ENCODE measurements at places on chromosomes 3 and 15. TPM values are rescaled to one million over a fixed set of nuclear protein-coding genes. Genes with fewer than 3 reads are reported as not detected.

The NRROS gene
- polyA plus RNA-seq: 5.1 TPM

The ALDH1A3 gene
- polyA plus RNA-seq: 17.6 TPM

The TPRG1 gene
- polyA plus RNA-seq: 2.7 TPM

The CYP1A2 gene
- 0.10 TPM for polyA plus RNA-seq

The CLDN1 gene
- 2.6 TPM for polyA plus RNA-seq

The MESP1 gene
- 0.85 TPM for polyA plus RNA-seq

The FBXW12 gene
- polyA plus RNA-seq: 0.15 TPM

The TRH gene
- 0.34 TPM for polyA plus RNA-seq

The CCR8 gene
- polyA plus RNA-seq: not detected

Data from forelimb muscle (tissue), 1 donor.